ENCODE measurements at places on chromosomes 1 and 21. TPM values are rescaled to one million over a fixed set of nuclear protein-coding genes. Genes with fewer than 3 reads are reported as not detected.

GPR157 gene
- 2.9 TPM for total RNA-seq

GRCh38 chr1:15691434-15692032, 7.4 kb downstream of the PLEKHM2 start:
- DNase-seq: no peak

DNASE2B gene
- total RNA-seq: not detected

SIKE1 gene
- total RNA-seq: 96.4 TPM

GRCh38 chr1:161350671-161351070, 17.0 kb downstream of the CFAP126 start:
- DNase-seq: no peak

SHISA4 gene
- total RNA-seq: 63.9 TPM

DNA sequence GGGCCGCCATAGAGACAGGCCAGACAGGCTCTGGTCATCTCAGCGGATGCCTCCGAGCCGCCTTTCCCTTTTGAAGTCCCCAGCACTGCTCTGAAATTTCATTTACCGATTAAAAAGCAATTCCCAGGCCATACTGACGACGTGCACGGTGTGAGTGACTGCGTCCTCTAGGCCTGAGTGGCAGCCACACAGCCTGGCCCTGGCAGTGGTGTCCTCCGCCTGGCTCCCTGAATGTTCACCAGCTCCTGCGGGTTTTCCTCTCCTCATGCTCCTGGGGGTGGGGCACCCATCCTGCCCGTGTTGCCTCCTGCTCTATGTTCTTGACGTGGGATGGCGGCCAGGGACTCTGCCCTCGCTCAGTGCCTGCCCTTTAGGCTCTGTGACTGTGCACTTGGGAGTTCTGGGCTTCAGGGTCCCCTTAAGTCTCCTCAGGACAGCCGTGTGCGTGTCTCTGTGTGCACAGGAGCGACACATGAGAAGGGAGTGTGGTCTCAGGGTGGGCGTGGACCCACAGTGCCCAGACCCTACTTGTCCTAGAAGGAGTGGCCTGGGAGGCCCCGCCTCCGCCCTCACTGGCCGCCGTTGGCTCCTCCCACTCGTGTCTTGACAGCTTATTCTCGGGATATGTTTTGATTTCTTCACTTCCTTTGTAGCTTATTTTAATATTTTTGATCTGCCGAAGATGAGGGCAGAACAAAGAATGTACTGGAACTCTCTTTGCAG, 3.6 kb downstream of the SKI start:
- no peak for DNase-seq

BEND5 gene
- 0.39 TPM for total RNA-seq
